ENCODE measurements at places on chromosomes 6 and 20.
A peak's percentile ranks its signal among the peaks of the same experiment; 100 is the strongest.

DNA sequence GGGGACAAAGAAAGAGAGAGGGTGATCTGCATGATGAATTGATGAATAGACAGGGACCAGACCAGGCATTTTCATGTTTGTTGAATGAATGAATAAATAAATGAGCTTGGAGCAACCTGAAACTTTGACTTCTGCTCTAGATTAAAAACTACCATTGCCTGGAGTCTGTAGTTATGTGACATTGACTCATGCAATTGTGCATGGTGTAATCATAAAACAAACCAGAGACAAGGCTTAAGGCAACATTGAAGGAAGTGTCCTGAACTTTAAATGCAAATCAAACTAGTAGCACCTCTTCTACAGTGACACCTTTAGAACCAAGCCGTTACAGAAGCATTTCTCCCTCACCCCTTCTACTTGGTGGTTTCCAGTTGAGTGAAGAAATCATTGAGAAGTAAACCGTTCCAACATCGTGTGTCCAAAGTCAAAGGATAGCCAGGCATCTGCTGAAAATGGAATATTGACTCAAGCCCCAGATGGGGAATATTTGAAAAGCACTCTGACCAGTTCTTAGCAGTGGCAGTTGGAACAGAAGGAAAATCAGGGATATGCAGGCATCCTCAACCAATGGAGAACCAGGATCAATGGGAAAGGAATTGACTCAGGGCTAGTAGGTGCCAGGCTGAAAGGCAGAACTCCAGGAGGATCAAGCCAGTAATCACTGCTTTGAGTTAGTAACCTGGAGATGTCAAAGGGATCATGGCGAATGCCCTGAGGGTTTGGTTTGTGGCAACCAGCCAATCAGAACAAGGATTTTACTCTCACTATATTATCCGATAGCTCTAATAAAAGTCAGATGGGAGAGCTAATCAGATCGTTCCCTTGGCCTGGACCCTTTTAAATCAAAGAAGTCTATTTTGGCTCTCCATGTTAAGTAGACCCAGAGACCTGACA, 171.2 kb upstream of the TSHZ2 start:
- no peak for DNase-seq

GRCh38 chr6:170583756-170584180, 669 bp downstream of the PDCD2 start:
- no peak for DNase-seq

DNA sequence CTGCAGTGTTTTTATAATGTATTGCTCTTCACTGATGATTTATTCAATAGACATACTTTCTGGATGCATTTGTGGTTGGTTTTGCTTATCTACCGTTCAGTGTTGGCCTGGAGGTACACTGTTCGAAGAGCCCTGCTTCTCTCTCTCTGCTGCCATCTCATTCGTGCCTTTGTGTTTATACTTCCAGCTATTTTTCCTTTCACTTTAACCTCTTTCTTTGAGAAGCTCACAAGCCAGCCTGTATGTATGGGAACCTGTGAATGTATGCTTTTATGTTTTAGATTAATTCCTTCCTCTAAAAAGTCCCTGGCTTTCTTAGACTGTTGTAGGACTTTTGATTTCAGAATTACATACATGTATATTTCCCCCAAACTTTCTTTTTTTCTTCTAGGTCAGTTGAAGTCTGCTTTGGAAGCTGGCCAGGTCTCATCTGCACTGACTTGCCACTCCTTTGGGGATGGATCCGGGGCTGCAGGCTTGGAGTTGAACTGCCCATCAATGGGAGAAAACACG, 83.0 kb downstream of the SCAND1 start:
- DNase-seq: peak; percentile 20

GRCh38 chr6:137879299-137879698, 12.2 kb downstream of the TNFAIP3 start:
- DNase-seq: no peak

DNA sequence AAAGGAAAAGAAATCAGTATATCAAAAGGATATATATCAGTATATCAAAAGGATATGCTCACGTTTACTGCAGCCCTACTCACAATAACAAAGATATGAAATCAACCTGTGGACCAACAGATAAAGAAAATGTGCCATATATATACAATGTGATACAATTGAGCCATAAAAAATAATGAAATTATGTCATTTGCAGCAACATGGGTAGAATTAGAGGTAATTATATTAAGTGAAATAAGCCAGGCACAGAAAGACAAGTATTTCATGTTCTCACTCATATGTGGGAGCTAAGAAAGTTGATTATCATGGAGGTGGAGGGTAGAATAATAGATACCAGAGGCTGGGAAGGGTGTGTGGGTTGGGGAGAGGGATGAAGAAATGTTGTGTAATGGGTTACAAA, 102.9 kb upstream of the MARCKS start:
- DNase-seq: no peak

DNA sequence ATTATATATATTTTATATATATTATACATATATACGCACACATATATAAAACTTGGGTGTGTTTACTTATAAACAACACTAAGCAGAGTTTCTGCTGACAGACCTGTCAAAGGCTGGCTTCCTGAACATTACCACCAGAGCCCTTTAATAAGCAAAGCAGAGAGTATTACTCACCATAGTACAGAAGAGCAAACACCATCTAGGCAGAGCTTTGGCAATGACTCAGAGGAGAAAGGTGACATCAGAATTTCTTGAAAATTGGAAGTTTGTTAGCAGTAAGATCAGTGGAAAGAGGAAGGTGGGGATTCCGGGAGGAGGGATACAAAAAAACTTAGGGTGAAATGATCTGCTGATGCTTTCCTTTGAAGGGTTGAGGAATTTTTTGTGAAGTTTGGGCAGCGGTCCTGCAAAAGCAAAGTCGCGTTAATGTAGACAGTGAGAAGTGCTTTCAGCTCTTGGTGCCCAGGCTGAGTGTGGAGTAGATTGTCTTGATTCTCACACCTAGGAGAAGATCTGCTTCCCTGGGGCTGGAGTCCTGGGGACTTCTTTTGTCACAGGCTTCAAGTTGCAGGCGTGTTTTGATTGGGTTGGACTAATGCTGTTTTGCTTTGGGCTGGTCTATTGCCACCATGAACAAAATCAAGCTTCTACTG, 109.6 kb upstream of the BACH2 start:
- no peak for DNase-seq

DNA sequence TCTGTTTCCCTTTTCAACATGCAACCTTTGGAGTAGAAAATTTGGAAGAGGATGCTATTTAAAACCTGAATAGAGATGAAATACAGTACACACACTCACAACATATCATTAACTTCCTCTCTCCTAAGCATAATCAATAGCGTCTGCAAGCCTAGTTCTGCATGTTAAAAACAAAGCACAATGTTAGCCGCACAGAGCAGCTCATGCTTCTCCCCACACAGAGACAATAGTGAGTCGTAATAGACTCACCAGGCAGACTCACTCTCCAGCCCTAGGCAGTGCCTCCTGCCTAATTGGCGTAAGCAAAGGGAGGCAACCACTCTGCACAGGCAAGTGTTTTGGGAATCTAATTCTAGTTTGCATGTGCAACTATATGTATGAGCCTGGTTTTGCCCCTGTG, 45.8 kb upstream of the ARID1B start:
- DNase-seq: no peak

DNA sequence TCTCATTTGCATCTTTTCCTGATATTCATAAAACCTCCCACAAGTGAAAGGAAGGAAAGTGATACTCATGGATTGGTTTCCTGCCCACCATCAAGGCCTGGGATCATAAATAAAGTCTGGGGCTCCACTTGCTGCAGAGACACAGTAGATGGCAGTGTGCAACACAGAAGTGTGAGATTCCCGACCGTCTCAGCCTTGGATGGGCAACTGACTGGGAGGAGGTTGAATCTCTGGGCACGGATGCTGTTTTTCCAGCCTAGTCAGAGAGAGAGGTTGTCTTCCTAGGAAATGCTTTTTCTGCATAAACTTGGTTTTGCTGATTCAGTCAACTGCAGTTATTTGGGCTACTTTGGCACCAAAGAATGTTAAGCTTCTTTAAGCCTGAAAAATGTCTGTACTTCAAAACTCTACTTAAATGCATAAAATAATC, 9.9 kb upstream of the RFPL4B start:
- peak; percentile 46 for DNase-seq

- no peak for DNase-seq
These were observed 66.2 kb downstream of the GNAS-AS1 start for GRCh38 chr20:58784321-58785074.

DNA sequence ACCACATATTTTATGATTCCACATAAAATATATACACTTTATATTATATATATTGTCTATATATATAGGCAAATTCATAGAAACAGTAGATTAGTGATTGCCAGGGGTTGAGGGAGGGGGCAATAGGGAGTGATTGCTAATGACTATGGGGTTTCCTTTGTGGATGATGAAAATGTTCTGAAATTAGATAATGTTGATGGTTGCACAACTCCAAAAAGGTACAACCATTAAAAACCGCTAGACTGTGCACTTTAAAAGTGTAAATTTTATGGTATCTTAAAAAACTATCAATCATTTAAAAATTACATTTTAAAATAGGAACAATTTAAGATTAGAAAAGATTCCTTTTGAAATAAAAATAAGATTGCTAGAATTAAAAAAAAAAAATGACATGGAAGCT, 23.8 kb upstream of the CEP85L start:
- no peak for DNase-seq

DNA sequence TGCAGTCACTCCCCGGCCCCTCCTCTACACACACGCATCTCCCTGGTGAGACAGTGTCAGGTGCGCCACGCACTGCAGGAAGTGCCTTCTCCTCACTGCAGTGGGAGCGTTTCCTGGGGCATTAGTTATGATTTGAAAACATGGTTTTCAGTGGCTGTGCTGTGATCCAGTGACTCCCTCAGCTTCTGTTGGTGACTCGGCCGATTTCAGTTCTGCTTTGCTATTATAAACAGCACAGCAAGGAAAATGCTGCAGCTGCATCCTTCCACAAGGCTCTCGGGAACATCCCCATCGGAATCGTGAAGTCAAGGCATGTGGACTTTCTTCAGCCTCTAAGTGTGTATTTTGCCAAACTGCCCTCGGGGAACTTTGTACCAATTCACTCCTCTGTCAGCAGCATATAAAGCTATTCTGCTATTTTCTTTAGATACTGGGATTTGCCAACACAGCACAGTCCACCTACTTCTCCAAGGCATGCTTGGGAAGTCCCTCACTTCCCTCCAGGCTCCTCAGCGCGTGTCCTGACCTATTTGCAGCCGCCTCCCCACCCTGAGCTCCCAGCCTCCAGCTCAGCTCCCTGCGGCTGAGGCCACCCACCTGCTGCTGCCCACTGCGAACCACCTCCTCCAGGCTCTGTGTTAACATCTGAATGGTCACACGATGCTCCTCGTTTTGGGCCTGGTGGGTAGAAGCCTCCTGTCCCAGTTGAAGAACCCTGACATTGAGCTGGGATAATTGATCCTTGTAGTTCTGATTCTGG, 54.5 kb downstream of the GINS1 start:
- no peak for DNase-seq

DNA sequence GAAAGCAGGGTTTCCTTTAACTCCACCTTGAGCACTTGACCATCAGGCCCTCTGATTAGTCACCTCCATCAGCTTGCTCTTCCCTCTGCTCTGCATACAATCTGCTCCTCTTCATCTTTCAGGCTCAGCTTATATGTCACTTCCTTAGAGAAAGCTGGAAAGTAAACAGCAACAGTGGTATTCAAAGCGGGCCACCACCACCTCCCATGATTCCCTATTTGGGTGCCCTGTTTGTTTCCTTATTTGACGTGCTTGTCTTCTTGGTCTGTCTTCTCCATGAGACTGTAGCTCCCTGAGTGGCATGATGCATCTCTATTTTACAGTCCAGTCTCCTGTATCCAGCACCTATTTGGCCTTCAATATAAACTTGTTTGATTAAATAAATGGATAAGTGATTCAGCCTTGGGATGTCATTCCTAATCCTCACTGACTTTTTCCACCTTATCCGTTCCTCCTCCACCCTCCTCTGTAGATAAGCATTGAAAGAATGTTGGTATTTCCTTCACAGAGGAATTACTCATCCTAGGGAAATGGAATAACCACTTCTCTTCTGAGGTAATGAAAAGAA, 102.8 kb upstream of the SGK1 start:
- DNase-seq: no peak

- DNase-seq: no peak
These were observed 987 bp downstream of the TMEM181 start for GRCh38 chr6:158560836-158561320.

GRCh38 chr20:55291261-55291660, 714.1 kb downstream of the CBLN4 start:
- no peak for DNase-seq

GRCh38 chr6:99151634-99152346, 197.7 kb downstream of the FAXC start:
- DNase-seq: no peak

GRCh38 chr20:53914091-53914780, 156.2 kb downstream of the BCAS1 start:
- no peak for DNase-seq

GRCh38 chr6:82612475-82613039, 248.9 kb downstream of the TPBG start:
- DNase-seq: no peak

DNA sequence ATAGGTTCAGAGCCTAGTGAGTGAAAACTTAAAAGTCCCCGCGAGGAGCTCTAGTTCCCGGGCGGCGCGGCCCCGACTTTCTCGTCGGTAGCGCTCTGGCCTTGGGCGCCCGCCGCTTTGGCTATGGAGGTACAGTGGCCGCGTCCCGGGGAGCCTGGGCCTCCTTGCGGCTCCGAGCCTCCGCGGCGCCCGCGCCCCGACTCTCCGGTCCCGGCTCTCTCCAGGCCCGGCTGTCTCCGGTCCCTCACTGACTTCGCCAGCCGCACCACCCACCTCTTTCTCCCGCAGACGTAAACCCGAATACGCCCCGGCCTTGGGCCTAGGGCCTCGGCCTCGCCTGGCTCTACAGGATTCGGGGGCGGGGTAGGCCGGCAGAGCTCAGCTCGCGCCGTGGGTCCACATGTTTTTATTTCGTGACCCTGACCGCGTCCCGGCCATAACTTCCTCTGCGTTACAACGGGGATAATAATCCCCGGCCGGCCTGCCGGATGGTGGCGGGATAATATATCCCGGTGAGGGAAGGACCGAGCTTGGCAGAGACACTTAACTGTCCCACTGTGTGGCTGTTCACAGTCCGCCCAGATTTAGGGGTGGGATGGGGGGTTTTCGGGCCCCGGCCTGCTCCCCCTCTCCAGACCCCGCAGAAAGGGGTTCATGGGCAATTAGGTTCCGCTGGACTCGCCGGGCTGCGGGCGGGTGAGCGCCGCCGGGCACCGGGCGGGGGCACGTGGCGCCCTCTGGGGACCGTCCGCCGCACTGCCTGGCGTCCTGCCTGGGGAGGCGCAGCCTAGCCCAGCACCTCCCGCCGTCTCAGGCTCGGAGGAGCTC, 10.0 kb upstream of the TBX18 start:
- no peak for DNase-seq

GRCh38 chr6:157429248-157429647, 48.3 kb downstream of the ZDHHC14 start:
- DNase-seq: no peak

DNA sequence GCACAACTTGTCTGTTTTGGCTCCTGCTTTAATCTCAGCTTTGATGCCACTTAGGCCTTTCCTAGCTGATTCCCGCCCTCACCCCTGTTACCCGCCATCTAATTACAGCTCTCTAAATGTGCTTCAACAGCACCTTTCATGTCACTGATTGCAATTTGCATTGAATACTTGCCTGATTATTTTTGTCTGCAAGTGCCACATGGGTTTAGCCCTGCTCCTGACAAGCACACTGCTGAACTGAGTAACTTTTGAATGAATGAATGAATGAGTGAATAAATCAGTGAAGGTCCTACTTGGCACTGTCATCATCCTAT, 591 bp upstream of the DCBLD1 start:
- no peak for DNase-seq

GRCh38 chr6:4939241-4939640, 64.6 kb downstream of the RPP40 start:
- DNase-seq: no peak

Data from brain pericyte (primary cell).